ENCODE measurements at places on chromosomes 7 and 10.

GRCh38 chr10:80529604-80530003, 8.1 kb upstream of the SH2D4B start:
- DNase-seq: peak; percentile 16

DNA sequence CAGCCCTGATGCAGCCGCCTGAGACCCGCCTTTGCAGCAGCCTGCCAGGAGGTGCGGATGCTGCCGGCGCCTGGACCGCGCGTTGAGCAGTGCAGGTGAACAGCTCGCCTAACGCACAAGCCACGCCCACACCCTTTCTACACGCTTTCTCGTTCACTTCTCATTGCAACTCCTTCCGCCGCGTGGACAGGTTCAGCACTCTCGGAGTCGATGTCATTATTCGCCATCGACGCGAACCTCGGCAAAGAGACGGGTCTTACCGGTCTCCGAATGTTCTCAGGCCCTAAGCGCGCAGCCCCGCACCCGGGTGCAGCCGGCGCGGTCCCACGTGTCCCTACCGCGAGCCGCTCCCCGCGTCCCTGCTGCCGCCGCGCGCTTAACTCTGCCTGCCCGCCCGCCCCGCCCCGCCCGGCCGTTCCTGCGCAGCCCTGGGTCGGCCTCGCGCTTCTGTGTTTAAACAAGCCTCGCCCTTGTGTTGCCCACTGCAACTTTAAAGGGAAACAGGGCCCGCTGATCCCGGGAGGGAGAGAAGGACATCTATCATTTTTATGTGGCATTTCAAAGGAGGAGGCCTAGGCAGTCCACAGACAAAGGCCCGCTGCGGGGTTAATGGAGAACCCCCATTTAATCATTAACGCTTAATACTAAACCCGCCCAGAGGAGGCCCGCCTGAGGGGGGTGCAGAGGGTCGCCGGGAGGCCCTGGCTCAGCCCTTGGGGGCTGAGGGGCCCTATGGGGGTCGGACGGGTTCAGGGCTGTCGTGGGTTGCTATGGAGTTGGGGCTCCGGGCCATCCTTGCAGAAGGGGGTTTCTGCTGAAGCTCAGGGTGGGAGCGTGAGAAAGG, 128.5 kb downstream of the WDR11 start:
- no peak for DNase-seq

GRCh38 chr7:127650847-127651555, 993 bp upstream of the SND1 start:
- DNase-seq: no peak

- no peak for DNase-seq
Measured at GRCh38 chr10:120578890-120579289, 121.9 kb downstream of the PLPP4 start.

- no peak for DNase-seq
Measured at GRCh38 chr10:97759158-97759887, 12.5 kb downstream of the SFRP5 start.

DNA sequence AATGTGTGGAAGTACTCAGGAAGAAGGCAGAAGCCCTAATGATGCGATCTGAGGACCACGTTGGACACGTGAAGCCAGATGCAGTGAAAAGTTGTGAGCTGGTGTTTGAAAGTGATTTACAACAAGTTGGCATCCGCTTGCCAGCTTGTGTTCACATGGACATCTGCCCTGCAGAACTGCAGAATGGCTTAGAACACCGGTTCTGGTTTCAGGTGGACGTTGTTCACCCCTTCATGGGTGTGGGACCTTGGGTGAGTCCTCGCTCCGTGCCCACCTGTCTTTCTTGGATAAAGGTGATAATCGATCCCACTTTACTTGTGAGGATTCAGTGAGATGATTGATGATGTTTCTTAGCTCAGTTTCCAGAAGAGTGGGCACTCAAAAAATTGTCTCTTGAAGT, 53.8 kb downstream of the CAMK1D start:
- DNase-seq: no peak

DNA sequence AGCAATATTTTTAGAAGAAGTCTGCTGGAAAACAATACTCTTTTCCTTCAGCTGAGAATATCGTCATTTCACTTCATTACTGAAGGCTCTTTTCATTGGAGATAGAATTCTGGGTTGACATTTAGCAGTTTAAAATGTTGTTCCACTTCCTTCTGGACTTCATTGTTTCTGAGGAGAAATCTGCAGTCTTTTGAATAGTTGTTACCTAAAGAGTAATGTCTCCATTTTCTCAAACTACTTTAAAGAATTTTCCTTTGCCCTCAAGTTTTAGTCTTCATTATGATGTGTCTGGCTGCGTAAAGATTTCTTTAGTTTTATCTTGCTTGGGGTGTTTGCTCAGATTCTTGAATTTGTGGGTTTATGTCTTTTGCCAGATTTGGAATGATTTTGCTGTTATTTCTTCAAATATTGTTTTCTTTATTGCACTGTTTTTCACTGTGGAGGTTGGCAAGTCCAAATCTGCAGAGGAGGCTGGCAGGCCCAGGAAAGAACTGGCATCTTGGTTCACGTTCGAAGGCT, 136.3 kb downstream of the DNAJB6 start:
- DNase-seq: no peak

GRCh38 chr7:123537026-123537642, 2.7 kb upstream of the IQUB start:
- DNase-seq: no peak

DNA sequence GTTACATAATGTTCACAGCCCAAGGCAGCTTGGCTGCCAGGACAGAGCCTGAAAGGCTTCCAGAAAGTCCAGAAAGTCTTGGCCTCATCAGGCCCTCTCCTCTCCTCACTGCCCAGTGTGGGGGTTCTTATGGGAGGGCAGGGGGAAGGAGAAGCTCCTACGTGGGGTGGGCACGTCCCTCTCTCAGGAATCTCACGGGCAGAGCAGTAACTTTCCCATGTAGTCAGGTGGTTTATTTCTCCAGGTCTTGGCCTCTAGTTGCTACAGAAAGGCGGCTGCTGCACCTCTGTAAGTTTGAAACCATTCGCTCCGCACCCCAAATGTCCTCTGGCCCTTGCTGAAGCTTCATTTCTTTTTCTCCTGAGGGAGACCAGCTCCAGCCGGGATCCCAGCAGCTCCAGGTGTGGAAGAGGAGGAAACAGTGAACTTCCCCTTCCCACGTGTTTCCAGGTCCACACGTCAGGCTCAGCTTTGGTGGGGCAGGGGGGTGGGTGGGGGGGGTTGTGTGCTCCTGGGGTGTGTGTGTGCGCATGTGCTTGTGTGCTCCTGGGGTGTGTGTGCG, 320.3 kb downstream of the WDR37 start:
- no peak for DNase-seq

- DNase-seq: no peak
Measured at GRCh38 chr7:47895026-47895425, 53.2 kb downstream of the PKD1L1 start.

DNA sequence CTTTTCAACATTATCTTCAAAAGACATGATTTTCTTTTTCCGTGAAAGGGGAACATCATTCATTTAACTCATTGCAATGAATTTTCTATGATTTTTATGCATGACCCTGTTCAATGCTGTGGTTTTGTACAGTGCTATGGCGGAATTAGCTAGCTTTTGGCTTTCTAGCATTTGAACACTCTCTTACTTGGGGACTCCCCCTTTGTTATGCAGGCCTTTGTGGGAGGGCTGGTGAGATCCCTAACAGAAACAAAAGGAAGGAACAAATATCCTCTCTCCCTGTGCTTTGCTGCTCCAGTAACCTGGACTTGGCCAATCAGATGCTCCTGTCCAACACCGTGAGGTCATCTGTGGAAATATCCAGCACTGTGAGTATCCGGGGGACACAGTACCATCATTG, 353.4 kb upstream of the FZD8 start:
- no peak for DNase-seq

- no peak for DNase-seq
Measured at GRCh38 chr10:48683868-48684267, 805 bp upstream of the WDFY4 start.

DNA sequence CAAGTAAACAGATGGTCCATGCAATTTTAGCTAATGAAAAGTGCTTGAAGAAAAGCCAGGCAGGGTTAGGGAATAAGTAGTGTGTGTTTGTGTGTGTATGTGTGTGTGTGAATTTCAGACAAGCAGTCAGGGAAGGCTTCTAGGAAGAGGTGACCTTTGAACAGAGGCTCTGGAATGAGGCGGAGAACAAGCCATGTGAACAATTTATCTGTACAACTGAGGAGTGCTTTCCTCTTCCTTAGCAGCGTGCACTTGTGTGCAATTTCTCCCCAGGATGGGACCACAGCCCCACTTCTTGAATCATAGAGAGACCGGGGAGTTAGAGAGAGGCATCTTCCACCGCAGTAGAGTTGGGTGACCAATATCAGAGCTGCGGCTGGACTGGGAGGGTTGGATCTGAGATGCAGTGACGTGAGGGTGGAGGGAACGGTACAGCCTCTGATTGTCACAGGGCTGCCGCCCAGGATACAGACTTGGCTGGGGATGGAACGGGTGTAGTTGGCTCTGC, 69.2 kb upstream of the FAM171A1 start:
- no peak for DNase-seq

DNA sequence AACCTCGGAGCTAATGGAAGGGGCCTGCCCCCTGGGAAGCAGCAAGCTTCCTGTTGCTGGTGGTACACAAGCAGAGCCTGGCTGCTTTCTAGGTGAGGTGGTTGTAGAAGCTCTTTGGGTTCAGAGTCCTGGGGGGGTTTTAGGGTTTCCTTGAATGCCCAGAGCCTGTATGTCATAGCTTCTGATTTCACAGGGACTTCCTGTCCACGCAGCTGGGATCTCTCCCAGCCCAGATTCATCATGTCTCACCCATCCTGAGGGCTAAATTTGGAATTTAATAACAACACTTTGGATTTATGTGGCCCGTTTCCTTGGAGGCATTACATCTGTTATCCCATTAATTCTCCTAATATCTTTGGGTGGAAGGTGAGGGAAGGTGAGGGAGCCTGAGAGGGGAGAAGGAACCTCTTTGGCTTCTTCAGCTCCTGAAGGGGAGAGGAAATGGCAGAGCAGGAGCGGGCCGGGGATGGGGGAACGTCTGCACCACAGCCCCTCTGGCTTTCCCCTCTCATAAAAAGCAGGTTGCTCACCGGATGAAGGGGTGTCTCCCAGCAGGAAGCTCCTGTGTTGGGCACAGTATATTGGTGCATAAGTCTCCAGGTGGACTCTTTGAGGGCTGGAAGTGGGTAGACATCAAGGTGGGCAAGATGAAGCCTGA, 19.7 kb downstream of the RPS24 start:
- no peak for DNase-seq

DNA sequence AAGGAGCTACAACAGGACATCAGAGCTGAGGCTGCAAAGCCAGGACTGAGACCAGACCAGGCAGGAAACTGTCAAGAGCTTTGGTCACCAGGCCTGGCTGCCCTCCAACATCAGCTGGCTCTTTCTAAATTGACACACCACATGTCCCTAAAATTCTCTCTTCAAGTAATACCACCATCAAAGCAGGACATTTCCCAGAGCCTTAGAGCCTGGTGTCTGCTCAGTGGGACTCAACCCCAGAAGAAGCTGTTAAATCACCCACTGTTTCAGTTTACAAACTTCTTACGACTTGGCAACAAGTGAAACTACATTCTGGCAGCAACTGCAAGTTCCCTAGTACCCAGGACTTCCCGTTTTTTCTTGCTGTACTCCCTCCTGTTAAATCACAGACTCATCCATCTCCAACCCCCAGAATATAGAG, 3.8 kb upstream of the IL6 start:
- DNase-seq: no peak

GRCh38 chr10:58330431-58330830, 4.4 kb upstream of the UBE2D1 start:
- DNase-seq: no peak

- DNase-seq: no peak
Measured at GRCh38 chr7:1355568-1356340, 103.5 kb downstream of the MICALL2 start.

DNA sequence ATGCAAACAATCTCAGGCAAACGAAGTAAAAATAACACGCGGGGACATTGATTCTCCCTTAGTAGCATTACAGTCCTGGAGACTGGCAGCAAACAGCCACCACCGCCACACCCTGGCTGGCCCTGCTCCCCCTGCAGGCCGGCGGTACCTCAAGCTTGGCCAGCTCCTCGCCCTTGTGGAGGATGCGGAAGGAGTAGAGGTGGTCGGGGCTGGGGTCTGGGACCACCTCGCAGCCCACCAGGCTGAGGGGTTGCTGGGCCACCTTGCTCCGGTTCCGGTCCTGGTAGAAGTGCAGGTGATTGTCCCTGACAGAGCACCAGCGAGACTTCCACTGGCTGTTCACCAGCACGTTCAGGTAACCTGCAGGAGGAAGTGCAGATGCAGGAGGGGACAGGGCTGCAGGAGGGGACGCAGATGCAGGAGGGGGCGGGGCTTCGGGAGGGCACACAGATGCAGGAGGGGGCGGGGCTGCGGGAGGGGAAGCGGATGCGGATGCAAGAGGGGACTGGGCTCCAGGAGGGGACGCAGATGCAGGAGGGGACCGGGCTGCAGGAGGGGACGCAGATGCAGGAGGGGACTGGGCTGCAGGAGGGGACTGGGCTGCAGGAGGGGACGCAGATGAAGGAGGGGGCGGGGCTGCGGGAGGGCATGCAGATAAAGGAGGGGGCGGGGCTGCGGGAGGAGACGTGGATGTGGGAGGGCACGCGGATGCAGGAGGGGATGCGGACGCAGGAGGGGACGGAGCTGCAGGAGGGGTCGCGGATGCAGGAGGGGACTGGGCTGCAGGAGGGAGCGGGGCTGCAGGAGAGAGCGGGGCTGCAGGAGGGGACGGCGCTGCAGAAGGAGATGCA, 65.7 kb downstream of the VWA2 start:
- peak; percentile 42 for DNase-seq

- no peak for DNase-seq
Measured at GRCh38 chr7:101237206-101238067, at the start of gene CLDN15. CLDN15 (minus strand) TSS chr7:101237802; CDS start chr7:101237581, 221 bp downstream.

DNA sequence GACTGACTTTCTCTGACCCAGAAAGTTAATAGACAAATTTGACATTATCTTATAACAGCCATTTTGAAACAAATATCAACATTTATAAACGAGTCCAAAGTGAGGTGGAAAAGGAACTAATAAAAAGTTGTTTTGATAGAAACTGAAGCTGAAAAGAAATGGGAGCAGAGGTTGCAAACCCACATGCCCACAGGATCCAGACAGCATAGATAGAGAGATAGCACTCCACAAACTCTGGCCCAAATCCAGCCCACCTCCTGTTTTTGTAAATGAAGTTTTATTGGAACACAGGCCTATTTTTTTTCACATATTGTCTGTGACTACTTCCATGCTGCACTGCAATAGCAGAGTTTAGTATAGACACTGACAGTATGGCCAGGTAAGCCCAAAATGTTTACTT, 171.9 kb downstream of the PRKG1 start:
- DNase-seq: no peak

GRCh38 chr7:110645060-110645459, 445.9 kb upstream of the LRRN3 start:
- DNase-seq: no peak

All from T-helper 22 cell (primary cell).